ENCODE measurements at places on chromosomes 2 and 18.

DNA sequence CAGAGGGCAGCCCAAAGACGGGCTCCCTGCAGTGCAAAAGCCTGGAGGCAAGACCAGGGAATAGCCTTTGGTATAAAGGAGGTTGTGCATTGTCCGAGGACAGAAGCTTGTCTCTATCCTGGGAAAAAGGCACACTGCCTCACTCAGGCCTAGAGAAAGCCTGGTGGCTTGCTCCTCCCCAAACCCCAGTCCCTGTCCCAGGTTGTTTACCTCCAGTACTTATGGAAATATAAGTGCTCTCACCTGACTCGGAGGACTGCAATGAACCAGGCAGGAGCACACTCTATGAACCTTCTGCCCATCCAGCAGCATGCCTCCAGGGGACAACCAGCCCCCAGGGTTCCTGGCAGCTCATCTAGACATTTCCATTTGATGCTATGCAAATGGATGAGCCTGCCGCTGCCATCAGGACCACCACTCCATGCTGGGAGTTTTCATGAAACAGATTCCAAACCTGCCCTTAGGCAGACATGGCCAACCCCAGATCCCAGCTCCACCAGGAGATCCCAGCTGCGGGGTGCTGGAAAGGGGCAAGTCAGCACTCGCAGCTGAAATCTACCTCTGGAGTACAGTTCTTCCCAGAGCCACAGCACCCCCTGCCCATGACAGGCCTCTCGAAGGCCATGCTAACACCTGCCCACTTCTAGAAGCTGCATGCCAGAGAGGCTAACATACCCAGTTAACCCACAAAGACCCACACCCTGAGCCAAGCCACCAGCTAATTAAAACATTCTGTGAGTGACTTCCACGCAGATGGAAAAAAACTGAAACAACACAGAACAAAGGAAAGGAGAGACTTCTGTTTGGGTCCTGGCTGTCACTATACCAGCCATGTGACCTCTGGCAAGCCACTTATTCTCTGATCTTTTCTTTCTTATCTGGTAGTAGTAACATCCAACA lies 101.7 kb downstream of the TTC32 start:
- peaks cover 2% of the 10 kb centered on the region for H3K27me3 ChIP-seq
- H3K4me3 ChIP-seq = no peak overlapping the region
- H3K36me3 ChIP-seq = no peaks in the 10 kb centered on the region
- H3K4me1 ChIP-seq = no peaks in the 10 kb centered on the region
- no peak for DNase-seq
- no peak overlapping the region for H3K27ac ChIP-seq

- no peak overlapping the region for H3K4me3 ChIP-seq
- peaks cover 9% of the 10 kb centered on the region for H3K4me1 ChIP-seq
- no peak overlapping the region for H3K27ac ChIP-seq
- H3K36me3 ChIP-seq = no peaks in the 10 kb centered on the region
- DNase-seq = no peak
- H3K27me3 ChIP-seq = peaks cover 8% of the 10 kb centered on the region
Measured at GRCh38 chr2:128734521-128735295, 416.0 kb upstream of the HS6ST1 start.

DNA sequence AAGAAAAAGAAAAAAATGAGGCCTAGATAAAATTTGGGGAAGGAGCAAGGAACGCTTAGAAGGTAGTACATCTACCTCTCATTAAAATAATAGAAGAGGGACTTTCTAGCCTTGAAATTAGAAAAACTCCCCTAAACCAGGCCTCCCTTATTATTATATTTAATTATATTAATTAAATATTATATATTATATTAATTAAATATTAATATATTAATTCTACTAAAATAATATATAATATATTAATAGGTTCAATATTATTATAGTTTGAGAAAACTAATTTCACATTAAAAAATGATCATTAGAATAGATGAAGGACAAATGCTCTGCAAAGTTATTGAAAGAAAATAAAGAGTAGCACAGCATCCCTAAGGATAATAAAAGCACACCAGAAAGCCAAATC lies 449.4 kb downstream of the NBAS start:
- no peaks in the 10 kb centered on the region for H3K27me3 ChIP-seq
- H3K4me3 ChIP-seq = no peak overlapping the region
- H3K36me3 ChIP-seq = no peaks in the 10 kb centered on the region
- no peak overlapping the region for H3K27ac ChIP-seq
- H3K4me1 ChIP-seq = no peaks in the 10 kb centered on the region

GRCh38 chr18:59352250-59352855 lies 6.7 kb downstream of the LMAN1 start:
- H3K36me3 ChIP-seq = peaks cover 74% of the 10 kb centered on the region
- no peak overlapping the region for H3K4me3 ChIP-seq
- peaks cover 40% of the 10 kb centered on the region for H3K4me1 ChIP-seq
- DNase-seq = no peak

DNA sequence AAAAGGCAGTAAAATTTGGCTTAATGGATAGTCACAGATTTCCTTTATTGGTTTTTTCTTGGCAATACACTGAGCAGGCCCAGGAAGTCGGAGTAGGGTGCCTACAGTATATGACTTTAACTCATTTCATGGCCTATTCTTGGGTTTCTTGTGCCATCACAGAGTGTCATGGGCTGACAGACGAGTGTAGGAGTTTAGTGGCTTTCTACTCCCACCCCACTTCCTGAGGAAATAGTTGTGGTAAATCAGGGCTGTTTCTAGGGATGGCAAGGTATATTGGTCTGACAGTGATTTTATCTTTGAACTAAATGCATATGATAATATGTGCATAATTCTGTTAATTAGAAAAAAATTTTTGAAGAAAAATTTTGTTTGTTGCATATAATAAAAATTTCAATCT lies 100.1 kb downstream of the PLCL1 start:
- H3K27ac ChIP-seq = no peak overlapping the region
- peaks cover 13% of the 10 kb centered on the region for H3K27me3 ChIP-seq
- H3K4me3 ChIP-seq = no peak overlapping the region

DNA sequence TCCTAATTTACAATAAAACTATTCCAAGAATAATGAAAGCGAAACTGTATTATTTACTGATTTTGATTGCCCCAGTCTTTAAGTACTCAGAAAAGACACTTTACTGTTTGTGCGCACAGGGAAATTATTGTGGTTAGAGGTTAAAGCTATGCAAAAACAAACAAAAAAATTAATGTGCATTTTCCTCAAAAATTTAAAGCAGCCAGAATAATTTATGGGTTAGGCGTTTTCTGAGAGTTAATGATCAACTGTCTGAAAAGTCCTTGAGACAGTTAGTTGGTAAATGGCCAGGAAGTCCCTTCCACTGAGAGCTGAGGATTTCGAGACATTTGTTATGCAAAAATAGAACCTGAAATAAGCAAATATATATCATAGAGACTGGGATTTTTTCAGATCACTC lies 143.3 kb downstream of the IRS1 start:
- no peak overlapping the region for H3K4me3 ChIP-seq
- H3K36me3 ChIP-seq = no peaks in the 10 kb centered on the region
- no peak for DNase-seq
- H3K27ac ChIP-seq = no peak overlapping the region
- no peaks in the 10 kb centered on the region for H3K27me3 ChIP-seq
- peaks cover 44% of the 10 kb centered on the region for H3K4me1 ChIP-seq

DNA sequence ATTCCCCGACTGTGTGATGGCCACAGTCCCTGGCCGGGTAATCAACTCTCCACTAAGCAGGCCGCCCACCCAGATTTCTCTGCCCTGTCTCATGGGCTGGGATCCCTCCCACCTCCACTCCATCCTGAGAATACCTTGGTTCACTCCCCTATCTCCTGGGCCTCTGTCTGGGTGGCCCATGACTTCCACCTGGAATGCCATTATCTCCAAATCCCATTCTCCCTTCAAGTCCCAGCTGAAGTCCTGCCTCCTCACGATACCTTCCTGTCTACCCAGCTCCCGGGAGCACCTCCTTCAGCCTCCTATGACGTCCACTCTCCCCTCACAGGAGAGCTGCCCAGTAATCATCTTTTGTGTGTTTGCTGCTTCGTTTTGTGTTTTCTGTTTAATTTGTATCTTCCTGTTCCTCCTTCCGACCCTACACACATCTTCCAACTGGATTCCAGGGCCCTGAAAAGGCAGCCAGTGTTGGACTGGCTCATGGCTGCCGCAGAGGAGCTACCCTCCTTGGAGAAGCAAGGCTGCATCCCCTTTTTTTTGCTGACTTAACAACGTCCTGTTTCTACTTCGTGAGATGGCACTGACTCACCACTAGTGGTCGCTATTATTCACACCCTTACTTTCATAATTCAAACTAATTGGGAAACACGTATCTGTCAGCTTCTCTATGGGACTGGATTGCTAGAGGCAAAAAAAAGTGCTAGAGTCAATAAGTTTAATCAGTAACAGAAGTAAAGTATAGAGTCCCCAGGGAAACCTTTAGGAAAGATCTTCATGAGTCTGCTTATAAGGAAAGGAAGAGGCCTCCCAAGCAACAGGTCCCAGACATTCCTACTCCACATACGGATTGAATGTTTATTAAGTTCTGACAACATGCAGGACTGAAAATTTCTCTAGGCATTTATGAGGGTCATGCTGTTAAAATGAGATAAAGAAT lies 171.9 kb upstream of the GATA6 start:
- H3K27me3 ChIP-seq = no peaks in the 10 kb centered on the region
- no peak overlapping the region for H3K4me3 ChIP-seq
- H3K4me1 ChIP-seq = peaks cover 2% of the 10 kb centered on the region

DNA sequence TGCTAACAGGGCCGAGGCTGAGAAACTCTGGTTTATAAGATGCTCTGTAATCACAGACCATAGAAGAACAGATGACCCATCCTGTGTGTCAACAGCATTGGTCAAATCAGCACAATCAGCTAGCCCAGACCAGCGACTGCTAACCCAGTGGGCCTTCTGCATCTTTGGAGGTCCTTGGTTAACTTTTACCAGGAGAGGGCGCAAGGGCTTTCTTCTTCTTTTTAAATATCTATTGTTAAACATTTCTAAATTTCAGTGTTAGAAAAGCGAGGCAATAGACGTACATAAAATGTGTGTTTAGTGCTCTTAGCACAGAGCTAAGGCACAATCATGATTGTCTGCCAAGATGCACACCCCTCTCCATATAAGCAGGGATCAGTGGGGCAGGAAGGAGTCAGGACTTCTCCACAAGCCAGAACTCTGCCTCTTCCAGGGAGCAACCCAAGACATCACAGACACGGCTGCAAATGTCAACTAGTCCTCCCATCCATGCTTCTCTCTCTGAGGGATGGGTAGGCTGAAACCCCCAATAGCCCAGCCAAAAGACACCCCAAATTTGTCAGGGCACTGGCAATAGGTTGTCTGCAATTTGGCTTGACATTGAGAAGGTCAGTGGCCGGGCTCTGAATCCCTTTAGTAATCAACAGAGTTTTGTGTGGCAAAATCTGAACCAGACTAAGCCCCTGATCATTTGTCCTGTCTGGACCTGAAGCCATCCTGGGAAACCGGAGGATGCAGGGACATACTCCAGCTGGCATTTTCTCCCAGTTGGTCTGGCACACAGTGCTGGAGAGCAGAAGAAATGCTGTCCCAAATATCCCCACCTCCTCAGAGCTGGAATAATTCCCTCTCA lies 188.2 kb downstream of the BCL2 start:
- H3K4me3 ChIP-seq = no peak overlapping the region
- H3K27me3 ChIP-seq = no peaks in the 10 kb centered on the region
- no peak overlapping the region for H3K27ac ChIP-seq

- no peak overlapping the region for H3K4me3 ChIP-seq
- H3K4me1 ChIP-seq = peaks cover 4% of the 10 kb centered on the region
- DNase-seq = no peak
Measured at GRCh38 chr2:10954416-10954815, 42.7 kb downstream of the KCNF1 start.
